Colonic mucosa (tissue), 4 donors: ENCODE measurements at places on chromosomes 13 and 19. TPM values are rescaled to one million over a fixed set of nuclear protein-coding genes. Genes with fewer than 3 reads are reported as not detected.
A peak's percentile ranks its signal among the peaks of the same experiment; 100 is the strongest.

DNA sequence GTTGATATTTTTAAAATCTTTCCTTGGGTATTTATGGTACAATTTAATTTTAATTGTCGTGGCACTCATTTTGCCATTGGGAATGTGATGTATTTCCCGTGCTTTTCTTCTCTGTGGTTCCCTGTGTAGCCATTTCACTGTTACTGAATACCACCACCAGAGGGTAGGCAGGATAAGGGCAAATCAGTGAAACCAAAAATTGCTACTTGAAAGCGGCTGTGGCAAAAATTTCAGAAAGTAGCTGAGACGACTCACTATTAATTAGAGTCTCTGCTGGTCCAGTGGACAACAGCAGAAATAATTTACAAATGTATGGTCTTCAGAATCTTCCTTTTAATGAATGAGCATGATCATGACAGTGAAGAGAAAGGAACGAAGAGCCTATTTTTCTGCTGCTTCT, 34.4 kb upstream of the MIR17HG start:
- DNase-seq = no peak

DNA sequence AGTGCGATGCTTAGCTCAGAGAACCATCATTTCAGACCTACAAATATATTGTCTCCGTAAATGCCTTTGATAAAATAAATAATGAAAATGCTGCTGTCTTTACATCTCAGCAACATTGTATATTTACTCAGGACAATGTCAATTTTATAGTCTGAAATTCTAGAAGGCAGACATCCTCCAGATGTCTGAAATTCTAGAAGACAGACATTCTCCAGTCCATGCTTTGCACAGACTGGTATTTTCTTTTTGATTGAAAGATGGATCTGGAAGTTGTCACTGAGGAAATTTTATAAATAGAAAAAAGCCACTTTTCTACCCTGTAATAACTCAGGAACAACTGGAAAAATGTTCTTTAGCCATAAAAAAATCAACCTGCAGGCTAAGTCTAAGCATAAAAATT, 2293.3 kb downstream of the PCDH9 start:
- DNase-seq = no peak

DNA sequence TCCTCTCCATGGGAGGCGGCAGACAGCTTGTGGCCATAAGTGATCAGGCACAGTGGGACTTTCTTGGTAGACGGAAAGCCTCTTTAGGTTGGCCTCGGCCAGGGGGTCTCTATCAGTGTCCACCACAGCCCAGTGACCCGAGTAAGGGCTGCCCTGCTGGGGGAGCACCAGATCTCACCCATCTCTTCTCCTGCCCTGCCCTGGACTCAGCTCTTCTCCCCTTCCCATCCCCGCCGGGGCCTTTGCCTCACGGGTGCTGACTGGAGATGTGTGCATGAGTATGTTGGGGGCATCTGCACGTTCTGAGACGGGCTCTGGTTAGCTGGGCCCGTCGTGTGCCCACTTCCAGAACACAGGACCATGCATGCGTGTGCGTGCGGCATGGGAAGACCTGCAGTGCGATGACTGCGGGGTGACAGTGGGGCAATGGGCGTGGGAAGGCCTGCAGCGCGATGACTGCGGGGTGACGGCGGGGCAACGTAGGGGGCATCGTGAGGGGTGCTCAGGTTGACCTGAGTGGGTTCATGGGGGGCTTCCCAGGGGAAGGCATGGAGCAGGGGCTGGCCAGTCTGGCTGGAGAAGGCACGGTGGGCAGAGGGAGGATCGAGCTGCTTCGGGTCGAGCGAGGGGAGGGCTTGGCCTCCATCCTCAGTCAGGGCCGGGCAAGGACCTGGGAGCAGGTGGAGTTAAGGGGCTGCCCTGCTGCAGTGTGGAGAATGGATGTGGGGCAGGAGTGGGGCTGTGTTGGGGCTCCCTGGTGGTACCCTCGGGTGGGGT, 15.9 kb downstream of the EPN1 start:
- DNase-seq = no peak

GRCh38 chr19:16949496-16950023, 60.8 kb downstream of the F2RL3 start:
- no peak for DNase-seq

DNA sequence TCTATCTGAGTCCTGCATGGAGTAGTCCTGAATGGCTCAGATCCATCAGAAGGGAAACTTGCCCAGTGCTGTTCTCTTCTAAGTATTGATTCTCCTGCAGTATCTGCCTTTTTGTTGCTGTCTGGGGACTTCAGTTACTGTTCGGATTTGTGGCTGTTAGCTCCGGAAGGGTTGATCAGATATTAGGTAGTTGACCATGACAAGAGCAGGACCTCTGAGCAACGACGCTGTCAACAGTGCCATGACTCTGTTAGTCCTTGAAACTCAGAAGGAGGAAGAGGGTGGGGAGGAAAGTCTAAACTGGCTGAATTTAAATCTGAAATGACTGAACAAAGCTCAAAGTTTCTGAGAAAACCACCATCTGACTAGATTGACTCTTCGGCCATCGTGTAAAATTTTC, 42.2 kb downstream of the CCNE1 start:
- DNase-seq = no peak

- DNase-seq = no peak
Measured at GRCh38 chr19:33887891-33888290, 91.2 kb downstream of the KCTD15 start.

GRCh38 chr19:12778905-12779161, 3.5 kb upstream of the HOOK2 start:
- DNase-seq = no peak

DNA sequence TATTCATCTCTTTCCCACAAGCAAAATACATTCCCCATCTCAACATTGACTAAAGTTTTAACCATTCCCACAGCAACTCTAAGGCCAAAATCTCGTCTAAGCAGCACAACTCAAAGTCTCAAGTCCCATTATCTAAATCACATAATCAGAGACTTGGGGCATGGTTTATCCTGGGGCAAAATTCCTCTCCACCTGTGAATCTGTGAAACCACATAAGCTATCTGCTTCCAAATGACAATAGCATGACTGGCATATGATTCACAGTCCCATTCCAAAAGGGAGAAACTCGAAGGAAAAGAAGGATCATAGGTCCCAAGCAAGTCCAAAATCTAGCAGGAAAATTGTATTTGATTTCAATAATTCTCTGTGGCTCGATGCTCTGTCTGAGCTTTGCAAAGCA, 73.0 kb downstream of the ANKRD10 start:
- no peak for DNase-seq

- no peak for DNase-seq
Measured at GRCh38 chr19:27972291-27973040, 1240.5 kb downstream of the UQCRFS1 start.

DNA sequence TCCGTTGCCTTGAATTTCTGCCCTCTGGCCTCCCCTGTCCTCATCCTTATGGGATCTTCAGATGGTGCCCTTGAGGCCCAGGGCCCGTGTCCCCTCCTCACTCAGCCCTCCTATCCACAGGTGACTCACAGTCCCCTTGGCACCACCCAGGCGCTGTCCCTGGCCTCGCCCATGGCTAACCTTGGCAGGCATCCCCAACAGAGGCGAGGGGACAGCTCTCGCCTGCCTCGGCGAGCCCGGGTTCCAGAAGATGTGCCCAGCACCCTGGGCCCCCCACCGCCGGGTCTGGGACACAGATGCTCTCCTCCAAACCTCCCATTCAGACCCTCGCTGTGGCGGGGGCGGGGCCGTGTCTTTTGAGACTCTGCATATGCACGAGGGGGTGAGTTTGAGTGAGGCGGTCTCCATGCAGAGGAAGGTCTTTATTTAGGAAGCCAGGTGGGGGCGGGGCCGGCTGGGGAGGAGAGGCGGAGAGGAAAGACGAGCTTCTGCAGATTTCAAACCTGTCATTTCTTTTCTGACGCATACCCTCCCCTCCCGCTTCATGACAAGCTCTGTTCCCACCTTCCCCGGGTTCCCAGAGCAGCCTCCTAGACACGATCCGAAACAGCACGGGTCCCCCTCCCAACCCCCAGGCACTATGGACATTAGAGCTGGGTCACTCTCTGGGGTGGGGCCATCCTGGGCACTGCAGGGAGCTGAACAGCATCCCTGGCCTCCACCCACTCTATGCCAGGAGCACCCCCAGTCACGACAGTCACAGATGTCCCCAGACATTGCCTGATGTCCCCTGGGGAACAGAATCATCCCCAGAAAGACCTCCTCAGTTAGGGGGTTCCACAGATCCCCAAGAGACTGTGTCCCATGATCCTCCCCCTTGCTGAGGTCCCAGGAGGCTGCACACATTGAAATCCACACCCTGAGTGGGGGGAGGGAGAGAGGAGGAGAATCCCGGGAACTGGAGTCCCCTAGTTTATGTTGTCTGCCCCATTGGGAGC, 48.5 kb downstream of the GNG7 start:
- no peak for DNase-seq

DNA sequence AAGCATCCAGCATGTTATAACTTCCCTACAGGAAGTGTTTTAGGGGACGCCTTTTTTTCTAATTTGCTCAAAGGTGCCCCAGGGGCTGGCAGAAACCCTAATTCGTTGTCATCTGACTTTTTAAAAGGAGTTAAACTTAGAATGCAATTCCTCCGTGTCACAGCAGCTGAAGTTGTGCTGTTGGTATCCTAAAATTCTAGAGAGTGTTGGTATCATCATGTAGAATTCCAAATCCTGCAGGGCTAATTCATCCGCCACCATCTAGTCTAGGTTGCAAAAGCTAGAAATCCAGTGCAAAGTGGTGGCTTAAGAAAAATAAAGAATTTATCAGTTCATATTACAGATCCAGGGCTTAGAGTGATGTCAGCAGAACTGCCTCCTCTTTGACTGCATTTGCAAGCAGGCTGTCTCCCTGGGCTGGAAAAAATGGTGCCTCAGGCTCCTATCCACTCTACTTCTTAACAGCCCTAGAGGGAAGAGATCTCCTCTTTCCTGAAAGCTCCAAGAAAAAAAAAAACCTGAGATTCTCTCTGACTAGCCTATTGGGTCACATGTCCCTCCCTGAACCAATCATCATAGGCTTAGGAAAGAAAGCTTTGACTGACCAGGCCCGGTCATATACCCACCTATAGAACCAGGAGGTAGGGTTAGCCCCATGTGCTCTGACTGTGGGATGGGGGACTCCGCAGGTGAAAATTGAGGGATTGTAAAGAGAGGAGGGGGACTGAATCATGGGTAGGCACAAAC, 73.0 kb downstream of the MAP4K1 start:
- DNase-seq = no peak

GRCh38 chr19:55230329-55230728, 1.8 kb upstream of the TMEM86B start:
- DNase-seq = no peak

GRCh38 chr19:2475018-2475701, 767 bp upstream of the GADD45B start:
- peak; percentile 71 for DNase-seq

- no peak for DNase-seq
Measured at GRCh38 chr13:33514362-33514761, 228.8 kb upstream of the STARD13 start.

DNA sequence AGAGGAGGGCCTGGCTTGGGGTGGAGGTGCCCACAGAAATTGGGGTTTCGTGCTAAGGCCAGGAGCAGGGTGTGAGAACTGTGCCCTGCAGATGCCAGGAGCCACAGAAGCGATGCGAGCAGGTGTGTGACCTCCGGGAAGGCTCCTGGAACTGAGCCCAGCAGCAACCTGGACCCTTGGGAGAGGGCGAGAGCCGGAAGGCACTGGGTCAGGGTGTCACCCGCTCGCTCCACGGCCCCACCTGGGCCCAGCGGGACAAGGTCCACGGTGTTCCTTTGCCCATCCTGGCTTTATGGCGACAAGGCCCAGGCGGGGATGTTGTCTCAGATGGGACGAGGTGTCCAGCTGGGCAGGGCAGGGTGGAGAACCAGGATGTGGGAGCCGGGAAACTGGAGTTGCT, 4.2 kb downstream of the MISP start:
- peak; percentile 84 for DNase-seq

Gene EPN1
- total RNA-seq = 257 TPM

Gene TJP3
- 296 TPM for total RNA-seq

Gene PGLYRP1
- not detected for total RNA-seq

Gene GPC5
- total RNA-seq = 0.42 TPM

Gene TLE2
- 52.4 TPM for total RNA-seq

Gene PSG11
- total RNA-seq = not detected

Gene ADGRE3
- 1.2 TPM for total RNA-seq

Gene EMC10
- total RNA-seq = 163 TPM

Gene CACNA1A
- total RNA-seq = 6.1 TPM

Gene STX10
- total RNA-seq = 51.0 TPM
